ENCODE measurements at places on chromosomes 6 and 20. TPM values are rescaled to one million over a fixed set of nuclear protein-coding genes. Genes with fewer than 3 reads are reported as not detected.

Gene LRRN4
- 0.13 TPM for total RNA-seq

GRCh38 chr6:131001111-131001736 lies 61.8 kb downstream of the EPB41L2 start:
- no peak for DNase-seq

DNA sequence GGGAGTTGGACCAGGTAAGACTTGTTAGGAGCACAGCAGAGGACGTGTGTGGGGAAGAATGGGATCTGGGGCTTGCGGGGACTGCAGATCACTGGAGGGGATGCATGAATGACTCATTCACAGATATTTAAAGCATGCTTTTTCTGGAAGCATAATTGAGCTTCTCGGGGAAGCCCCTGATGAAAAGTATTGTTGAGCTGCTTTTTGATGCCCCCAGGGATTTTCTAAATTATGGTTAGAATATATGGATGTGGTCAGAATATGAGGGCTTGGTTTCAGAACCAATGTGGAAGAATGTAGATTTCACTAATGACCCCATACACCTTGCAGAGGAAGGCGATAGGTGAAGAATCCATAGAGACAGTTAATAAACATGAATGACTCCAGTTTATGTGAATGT lies 36.1 kb downstream of the GMPR start:
- no peak for DNase-seq

DNA sequence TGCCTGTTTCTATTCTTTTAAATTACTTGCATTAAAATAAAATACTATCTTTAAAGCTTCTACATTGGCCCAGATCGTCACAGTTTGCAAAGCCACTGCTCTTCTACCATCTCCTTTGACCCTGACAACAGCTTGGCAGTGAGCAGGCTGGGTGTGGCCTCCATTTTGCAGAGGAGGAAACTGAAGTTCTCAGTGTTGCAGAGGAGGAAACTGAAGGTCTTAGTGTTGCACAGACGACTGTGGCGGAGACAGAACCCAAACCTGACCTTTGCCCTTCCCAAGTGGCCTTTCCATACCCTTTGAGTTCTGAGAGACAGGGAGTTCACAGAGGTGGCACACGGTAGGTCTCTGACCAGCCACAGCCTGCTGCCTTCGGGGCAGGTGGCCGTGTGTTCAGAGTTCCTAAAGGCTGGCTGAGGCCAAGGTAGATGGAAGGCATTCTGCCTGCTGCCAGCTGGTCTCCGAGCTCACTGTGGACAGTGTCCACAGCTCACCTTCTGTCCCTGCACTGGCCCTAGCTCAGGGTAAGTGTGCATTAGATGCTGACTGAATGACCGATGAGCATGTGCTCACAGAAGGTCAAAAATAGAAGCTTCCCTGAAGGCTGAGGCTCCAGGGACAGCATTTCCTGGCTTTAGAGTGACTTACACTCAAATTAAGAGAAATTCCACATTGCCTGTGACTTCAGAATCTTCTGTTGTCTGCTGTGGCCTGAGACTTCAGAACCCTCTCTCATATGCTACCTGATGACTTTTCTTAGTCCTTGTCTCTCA lies 113.5 kb upstream of the SLC24A3 start:
- no peak for DNase-seq

Gene CHRNA4
- total RNA-seq, result not detected

Gene PLA2G7
- 8.1 TPM for total RNA-seq

GRCh38 chr6:153096031-153096430 lies 35.1 kb downstream of the RGS17 start:
- DNase-seq, result no peak

DNA sequence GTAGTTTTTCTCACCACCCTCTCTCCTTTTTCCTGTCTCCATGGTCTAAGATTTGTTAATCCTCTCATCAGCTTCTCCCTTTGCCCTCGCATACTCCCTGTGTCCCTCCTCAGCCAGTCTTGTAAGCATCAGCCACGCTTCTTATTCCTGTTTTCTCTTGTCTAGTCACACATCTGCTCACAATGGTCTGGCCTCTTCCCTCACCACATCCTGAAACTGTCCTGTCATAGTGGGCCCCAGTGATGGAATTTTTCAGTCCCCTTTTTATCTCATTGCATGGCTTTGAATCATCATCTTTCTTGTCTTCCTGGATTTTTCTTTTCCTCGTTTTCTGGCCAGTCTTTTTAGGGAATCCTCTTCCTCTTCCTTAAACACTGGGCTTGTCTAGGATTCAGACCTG lies 57.2 kb downstream of the GFRA4 start:
- no peak for DNase-seq

Gene HDGFL1
- total RNA-seq, result not detected

GRCh38 chr6:107439406-107439805 lies 20.0 kb downstream of the PDSS2 start:
- no peak for DNase-seq

GRCh38 chr6:3669916-3670315 lies 81.6 kb downstream of the PXDC1 start:
- no peak for DNase-seq

Gene HLA-DRA
- 174 TPM for total RNA-seq

GRCh38 chr20:1299522-1299921 lies 29.4 kb downstream of the SDCBP2 start:
- DNase-seq, result no peak

Gene SNX14
- total RNA-seq, result 57.2 TPM

DNA sequence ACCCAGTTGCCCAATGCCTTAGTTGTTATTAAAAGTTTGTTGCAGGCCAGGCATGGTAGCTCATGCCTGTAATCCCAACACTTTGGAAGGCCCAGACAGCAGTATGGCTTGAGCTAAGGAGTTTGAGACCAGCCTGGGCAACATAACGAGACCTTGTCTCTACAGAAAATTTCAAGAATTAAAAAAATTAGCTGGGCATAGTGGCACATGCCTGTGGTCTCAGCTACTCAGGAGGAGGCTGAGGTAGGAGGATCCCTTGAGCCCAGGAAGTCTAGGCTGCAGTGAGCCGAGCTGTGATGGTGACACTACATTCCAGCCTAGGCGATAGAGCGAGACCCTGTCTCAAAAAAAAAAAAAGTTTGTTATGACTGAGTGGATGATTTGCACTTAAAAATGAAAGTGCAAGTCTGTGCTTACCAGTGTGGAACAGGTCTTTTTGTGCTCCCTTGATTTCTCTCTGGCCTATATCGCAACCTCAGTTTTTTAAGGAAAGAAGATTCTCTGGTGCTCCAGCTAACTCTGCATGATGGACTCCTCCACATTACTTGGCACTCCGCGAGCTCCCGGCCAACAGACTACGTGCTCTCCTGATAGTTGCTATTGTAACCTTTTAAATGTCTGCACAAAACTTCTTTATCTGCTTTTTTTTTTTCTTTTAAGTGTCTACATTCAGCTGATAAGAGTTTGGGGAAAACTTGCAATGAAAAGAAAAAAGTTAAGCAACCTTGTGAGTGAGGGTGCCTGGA lies 22.1 kb downstream of the ZKSCAN3 start:
- DNase-seq, result no peak

DNA sequence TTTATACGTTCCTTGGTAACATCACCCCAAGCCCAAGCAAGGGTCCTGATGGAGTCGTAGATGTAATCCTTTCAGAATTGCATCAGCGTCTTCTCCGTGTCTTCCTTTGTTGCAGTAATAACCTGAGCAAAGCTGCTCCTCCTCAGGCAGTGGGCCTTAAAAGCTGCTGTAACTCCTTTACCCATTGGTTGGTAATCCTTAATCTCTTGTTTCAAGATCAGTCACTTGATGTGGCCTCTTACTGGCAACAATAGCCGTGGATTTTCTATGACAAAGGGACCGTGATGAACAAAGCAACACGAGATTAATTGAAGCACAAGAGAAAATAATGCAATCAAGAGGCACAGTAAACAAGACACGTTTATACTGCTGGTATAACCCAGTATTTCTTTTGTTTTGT lies 44.6 kb downstream of the ALDH5A1 start:
- no peak for DNase-seq

DNA sequence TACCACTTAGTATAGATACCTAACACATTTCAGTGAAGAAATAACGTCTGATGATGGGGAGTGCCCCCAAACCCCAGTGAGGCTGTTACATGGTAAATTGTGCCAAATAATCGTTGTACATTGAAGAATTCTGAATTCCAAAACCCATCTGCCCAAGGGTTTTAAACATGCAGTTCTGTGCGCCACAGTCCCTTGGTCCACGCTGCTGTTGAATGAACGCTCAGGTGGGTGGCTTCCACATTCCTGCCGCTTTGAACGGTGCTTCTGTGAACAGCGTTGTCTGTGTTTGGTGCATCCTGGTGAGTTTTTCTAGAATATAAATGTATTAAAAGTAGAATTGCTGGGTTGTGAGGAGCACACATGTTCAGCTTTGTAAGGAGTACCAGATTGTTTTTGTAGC lies 2.9 kb downstream of the GID8 start:
- peak; percentile 51 for DNase-seq

GRCh38 chr6:113632220-113632864 lies 224.8 kb upstream of the MARCKS start:
- DNase-seq, result no peak

DNA sequence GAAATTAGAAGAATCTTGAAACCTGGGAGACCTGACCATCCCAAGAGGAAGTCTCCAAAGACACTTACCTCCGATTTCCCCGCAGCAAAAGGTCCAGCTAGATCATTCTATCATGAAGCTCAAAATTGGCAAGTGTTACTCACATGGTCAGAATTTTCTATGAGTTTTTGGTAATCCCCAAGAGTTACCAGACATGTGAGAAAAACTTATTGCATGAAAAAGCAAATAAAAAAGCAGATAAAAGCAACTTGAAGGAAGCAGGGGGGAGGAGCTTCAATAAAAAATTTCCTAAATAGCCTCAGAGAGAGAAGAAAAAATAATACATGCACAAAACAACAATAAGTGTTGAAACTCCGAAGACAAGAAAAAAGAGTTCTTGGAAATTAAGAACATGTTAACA lies 27.3 kb downstream of the VNN1 start:
- no peak for DNase-seq

- DNase-seq, result no peak
Observed at GRCh38 chr6:100724222-100724621, 156.9 kb downstream of the ASCC3 start.

- peak; percentile 39 for DNase-seq
Observed at GRCh38 chr20:4110885-4111284, 95.5 kb upstream of the RNF24 start.
